Stimulated activated CD8-positive, alpha-beta memory T cell treated with anti-CD3 and anti-CD28 coated beads, Interleukin-15, amount 100 ng/mL, for 24 hours (primary cell): ENCODE measurements at places on chromosomes 5 and 9.
A peak's percentile ranks its signal among the peaks of the same experiment; 100 is the strongest.

DNA sequence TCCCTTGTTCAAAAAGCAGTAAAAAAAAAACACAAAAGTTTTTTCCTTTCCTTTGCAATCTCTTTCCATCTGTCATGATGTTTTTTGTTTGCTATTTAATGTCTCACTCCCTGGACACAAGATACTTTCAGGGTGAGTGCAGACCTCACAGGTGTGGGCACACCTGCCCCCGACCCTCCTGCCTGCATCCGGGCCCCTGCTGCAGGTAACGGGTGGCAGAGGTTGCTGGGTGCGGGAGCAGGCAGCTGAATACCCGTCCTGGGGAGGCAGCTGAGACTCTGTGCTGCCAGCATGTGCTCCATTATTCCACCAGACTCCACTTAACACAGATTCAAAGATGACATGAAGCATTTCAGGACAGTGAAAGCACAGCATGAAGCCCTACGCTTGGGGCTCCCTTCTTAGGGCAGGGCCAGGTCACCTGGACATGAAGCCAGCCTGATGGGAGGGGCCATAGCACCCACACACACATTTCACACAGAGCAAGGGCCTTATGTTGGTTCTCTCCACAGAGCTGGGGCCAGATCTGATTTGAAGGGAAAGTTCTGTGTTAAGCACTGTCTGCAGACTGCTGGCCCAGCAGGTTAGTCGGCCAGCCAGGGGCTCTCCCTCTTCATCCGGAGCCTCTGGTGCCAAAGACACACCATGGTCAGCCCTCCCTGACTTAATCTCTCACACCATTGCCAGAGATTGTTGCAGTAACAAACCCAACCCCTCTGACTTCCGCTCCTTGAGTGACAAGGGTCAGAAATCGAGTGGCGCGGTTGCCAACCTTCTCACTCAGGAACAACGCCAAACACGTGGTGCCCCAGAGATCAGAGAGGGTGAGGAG, 13.0 kb downstream of the NEK6 start:
- no peak for DNase-seq

DNA sequence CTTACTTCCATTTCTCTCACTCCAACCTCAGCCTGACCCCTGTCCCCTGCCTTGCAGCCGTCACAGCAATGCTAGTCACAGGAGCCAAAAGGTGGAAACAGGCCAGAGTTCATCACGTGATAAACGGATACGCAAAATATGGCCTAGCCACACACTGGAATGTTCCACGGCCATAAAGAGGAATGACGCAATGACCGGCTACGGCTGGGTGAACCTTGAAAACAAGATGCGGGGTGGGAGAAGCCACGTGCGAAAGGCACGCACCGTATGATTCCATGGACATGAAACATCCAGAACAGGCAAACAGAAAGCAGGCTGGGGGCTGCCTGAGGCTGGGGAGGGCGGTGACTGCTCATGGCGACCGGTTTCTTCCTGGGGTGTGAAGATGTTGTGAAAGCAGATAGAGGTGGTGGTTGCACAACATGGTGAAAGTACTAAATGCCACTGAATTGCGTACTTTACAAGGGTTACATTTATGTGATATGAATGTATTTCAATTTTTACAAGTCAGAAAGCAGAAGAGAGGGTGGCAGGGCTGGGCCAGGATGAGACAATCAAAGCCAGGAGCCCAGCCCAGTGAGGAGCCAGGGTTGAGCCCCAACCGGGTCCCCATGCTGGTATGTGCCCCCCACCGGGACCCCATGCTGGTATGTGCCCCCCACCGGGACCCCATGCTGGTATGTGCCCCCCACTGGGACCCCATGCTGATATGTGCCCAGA, 117.8 kb upstream of the SARDH start:
- DNase-seq = no peak

DNA sequence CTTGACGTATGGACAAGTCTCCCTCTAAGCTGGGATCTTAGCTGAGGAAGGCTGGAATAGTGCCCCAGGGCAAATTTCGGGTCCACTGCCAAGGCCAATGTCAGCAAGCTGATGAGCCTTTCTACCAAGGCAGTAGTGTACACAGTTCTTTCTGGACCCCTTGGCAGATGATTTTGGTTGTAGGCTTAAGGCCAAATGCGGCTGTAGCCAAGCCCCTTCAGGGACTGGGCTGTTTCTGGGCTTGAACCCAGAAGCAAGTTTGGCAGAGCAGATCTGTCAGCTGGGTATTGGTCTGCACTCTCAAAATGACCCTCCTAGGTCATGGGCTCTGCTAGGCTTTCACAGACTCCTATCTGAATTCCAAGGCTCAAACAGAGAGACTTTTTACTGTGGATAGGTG, 121.6 kb downstream of the ADAMTSL1 start:
- DNase-seq = no peak

DNA sequence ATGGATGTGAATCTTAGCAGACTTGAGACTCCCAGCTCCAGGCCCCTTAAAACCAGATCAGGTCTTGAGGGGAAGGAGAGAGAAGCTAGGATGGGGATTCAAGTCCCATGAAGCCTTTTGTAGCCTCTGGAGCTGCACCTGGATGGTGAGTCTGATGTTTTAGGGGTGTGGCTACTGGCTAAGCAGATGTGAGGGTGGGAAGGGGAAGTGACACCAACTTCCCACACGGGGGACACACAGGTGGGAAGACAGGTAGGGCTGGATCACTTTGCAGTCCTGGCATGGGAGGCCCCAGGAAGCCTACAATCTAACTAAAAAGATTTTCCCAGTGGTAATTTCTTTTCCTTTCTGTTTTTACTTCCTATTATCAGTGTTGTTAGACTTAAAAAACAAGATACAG, 38.7 kb upstream of the UBAP2 start:
- no peak for DNase-seq

DNA sequence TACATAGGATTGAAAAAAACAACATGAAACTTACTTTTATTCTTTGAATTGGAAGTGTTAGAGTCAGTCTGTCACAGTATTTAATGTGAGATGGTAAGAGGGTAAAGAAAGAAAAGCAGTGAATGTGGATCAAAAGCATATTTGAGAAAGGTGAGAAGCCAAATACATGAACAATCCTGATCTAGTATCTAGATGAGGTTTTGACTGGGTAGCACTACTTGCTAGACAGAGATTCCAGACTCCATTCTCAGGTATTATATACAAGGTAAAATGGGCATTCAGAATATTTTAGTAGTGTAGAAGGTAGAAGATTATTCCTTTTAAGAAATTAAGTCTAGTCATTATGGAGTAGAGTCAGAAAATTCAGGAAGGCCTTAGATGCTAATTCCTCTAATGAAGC, 62.2 kb downstream of the SLC38A9 start:
- no peak for DNase-seq

- no peak for DNase-seq
Measured at GRCh38 chr9:4743131-4743875, 2.3 kb upstream of the AK3 start.

DNA sequence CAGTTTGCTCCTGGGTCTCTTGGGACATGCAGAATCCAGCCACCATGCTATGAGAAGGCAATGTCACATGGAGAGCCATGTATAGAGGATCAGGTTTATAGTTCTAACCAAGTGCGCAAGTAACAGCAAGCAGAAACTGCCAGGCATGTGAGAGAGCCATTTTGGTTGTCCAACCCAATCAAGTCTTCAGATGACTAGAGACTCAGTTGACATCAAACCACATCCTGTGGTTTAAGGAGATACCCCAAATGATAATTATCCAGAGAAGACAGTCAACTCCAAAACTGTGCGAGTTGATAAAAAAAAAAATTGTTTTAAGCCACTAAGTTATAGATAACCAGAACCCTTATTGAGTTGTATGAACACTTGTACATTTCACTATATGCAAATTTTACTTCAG, 40.2 kb downstream of the TMEM232 start:
- no peak for DNase-seq

DNA sequence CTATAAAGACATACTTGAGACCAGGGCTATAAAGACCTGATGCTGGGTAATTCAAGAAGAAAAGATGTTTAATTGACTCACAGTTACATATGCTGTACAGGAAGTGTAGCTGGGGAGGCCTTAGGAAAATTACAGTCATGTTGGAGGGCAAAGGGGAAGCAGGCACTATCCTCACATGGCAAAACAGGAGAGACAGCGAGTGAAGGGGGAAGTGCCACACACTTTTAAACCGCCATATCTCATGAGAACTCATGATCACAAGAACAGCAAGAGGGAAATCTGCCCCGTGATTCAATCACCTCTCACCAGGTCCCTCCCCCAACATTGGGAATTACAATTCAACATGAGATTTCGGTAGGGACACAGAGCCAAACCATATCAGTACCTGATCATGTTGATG, 89.9 kb upstream of the ADAMTSL1 start:
- DNase-seq = no peak

DNA sequence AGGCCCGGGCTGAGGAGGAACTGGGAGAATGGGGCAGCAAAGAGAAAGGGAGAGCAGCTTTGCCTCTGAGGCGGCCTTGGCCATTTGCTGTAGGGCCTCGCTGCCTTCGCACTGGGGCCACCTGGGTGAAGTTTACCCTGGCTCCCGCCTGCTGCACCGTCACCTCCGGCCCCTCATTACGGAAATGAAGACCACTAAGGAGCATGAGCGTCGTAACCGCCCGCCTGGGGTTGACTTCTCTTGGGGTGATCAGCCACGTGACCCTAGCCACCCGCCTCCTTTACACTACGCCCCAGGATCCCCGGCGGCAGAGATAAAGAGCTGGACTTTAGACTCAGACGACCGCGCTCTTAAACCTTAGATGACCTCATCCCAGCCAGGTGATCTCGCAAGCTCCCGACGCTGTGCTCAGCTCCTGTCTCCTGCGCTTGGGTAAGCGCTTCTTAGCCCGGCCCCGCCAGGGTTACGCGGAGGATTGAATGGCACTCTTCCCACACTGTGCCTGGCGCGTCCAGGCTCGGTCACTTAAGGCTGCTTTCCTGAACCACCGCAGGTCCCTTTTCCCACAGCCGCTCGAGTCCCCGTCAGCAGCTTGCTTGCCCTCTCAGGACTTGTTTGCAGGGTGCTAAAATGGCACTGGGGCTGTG, 107.9 kb upstream of the LARP1 start:
- no peak for DNase-seq

DNA sequence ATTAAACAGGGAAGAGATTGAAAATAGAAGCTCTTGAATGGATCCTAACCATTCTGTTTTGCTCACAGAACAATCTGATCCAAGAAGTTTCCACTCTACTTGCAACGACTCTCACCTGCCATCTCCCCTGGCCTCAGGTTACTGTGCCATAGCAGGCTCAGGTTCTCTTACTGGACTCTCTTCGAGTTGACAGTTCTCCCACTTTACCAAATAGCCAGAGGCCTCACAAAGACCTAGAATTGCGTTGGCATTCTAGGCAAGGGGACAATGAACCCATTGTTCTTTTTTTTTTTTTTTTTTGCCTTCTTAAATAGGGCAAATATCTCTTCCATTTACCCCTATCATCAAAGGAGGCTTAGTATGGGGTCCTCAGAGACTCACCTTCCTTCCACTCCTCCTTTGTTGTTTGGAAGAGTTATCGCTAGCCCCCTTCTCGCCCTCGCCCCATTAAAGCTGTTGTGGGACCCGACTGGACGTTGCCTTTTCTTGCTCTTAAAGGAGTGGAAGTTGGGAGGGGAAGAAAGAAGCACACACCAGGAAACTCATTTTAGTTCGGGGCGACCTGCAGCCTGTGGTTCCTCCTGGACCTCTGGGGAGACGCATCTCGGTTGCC, 688 bp upstream of the PLPPR1 start:
- DNase-seq = no peak

DNA sequence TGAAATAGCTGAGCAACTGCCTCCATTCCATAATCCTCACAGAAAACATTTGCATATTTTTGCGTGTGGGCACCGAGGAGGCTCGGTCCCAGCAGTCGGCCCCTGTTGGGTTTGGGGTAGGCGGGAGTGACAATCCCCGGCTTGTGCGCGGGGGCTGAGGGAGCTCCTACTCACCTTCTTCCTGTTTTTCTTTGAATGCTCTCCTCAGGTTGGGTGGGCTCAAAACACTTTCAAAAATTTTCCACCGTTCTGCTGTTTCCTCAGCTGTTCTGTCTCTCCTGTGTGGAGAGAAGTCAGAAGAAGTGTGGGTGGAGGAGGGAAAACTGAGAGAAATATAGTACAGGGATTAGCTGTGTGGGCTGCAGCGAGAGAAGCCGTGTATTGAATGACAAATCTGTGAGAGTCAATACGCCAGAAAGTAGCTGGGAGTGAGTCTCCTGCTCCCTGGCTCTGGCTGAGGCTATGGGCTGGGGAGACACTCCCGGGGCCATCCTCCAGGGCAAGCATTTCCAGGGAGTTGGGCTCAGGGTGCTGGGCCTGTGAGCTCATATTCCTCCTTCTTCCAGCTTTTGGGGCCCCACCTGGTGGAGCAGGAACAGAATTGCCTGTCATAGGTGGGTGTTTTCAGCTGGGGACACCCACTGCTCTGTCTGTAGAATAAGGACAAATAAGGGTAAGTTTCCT, 84.7 kb downstream of the CMYA5 start:
- no peak for DNase-seq

DNA sequence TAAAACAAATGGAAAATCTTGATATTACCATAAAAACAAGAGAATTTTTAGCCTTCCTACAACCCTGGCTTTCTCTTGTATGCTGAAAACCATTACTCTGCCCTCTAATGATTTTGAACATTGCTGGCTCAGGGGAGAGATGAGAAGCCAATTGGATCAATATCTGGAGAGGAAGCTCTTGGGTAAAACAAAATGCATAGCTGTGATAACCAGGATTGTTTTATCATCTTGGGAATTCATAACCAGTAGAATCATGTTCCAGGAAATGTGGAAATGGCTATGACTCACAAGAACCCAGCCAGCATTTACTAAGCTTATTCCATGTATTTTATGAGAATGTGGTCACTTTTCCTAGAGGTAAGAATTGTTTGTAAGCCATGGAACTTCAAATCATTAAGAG, 51.1 kb upstream of the CTNND2 start:
- DNase-seq = no peak

GRCh38 chr5:135578685-135579341, at the start of gene CXCL14:
Gene CXCL14 (minus strand): TSS chr5:135578991. CDS start chr5:135578778, 213 bp downstream.
- no peak for DNase-seq

- no peak for DNase-seq
Measured at GRCh38 chr5:58453306-58453705, 6.6 kb downstream of the PLK2 start.

DNA sequence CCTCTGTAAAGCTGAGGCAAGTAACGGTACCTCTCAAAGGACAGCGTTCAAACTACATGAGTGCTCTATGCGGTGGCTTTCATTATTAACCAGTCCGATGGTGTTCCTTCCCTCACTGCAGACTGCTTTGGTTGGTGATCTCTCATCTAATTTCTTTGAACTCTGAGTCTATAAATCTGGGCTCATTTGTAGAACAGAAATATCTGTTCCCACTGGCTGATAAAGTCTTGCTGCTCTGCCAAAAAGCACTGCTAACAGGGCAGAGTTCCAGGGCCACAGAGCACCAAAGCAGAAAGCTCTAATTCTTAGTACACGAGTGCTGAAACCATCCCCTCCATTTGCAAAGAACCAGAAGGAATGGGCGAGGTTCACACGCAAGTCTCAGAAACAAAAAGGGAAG, 81.9 kb downstream of the MED27 start:
- DNase-seq = no peak

DNA sequence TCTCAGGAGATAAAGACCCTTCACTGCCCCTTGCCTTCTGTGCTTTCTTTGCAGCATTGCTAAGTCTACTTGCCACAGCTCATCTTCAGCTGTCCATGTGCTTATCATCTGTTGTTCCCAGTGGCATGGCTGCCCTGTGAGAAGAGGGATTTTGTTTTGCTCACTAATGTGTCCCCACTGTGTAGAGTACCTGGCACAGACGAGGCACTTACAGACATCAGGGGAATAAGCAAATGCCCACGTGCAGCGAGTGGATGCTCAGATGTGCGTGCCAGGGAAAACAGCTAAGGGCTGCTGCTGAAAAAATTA, 31.0 kb downstream of the DAP start:
- no peak for DNase-seq

GRCh38 chr9:126500600-126501382, 112.9 kb upstream of the LMX1B start:
- peak; percentile 46 for DNase-seq
